ENCODE measurements at places on chromosomes 1 and 21. TPM values are rescaled to one million over a fixed set of nuclear protein-coding genes. Genes with fewer than 3 reads are reported as not detected.
A peak's percentile ranks its signal among the peaks of the same experiment; 100 is the strongest.

GREM2 gene
- 0.56 TPM for total RNA-seq

DIP2A gene
- 16.7 TPM for total RNA-seq

GPR37L1 gene
- not detected for total RNA-seq

SEC22B gene
- total RNA-seq: 20.0 TPM

EFHD2 gene
- total RNA-seq: 64.2 TPM

DNA sequence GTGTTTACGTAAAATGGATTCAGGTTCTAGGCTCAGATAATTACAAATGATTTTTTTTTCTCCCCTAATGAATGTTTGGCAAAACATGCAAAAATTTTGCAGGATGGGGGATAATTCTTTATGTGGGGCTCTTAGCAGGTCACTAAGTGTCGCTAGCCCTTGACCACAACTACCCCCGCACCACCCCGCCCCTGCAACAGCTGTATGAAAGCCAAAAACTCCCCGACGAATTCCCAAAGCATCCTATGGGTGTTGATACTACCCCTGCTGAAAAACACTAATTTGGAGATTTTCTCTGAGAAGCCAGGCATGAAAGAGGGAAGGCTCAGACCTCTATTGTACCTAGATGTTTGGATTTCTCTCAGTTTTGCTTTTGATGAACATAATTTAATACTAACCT lies 243.0 kb downstream of the TRABD2B start:
- H3K27me3 ChIP-seq: no peaks in the 10 kb centered on the region
- no peak overlapping the region for H3K27ac ChIP-seq
- H3K36me3 ChIP-seq: no peaks in the 10 kb centered on the region
- no peak overlapping the region for H3K4me3 ChIP-seq
- H3K4me1 ChIP-seq: peaks cover 10% of the 10 kb centered on the region

GRCh38 chr1:12158357-12159092 lies 8.3 kb upstream of the TNFRSF1B start:
- DNase-seq: no peak
- H3K36me3 ChIP-seq: no peaks in the 10 kb centered on the region
- no peaks in the 10 kb centered on the region for H3K27me3 ChIP-seq
- peak overlapping the region; percentile 34 for H3K27ac ChIP-seq
- no peak overlapping the region for H3K4me3 ChIP-seq

GRCh38 chr21:42469272-42469671 lies 26.8 kb downstream of the RSPH1 start:
- no peak overlapping the region for H3K27ac ChIP-seq
- H3K27me3 ChIP-seq: no peaks in the 10 kb centered on the region
- DNase-seq: no peak
- H3K4me1 ChIP-seq: peaks cover 45% of the 10 kb centered on the region

DNA sequence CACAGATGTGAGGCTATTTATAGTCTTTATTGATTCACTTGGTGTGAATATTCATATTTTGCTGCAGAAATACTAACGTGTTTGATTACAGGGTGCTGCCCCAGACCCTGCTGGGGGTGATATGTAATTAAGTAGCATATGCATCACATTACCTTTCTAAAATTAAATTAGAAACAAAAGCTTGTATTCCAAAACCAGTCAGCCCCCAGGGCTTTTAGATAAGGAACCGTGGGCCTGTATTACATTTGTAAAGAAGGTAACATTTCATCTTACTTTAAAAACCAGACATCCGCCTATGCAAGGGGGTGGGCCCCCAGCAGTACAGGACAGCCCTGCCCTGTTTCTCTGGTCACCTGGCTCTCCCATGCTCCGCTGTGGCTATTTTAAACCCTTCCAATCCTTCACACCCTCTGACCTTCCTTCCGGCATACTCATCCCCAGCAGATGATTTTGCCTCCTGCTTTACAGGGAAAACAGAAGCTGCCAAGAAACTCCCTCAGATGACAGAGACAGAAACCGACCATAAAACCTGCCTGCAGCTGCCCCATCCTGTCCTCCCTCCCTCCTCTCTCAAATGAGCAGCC lies 22.0 kb upstream of the KCNC4 start:
- no peaks in the 10 kb centered on the region for H3K27me3 ChIP-seq
- H3K4me3 ChIP-seq: no peak overlapping the region
- no peak for DNase-seq
- H3K36me3 ChIP-seq: no peaks in the 10 kb centered on the region
- no peaks in the 10 kb centered on the region for H3K4me1 ChIP-seq

DNA sequence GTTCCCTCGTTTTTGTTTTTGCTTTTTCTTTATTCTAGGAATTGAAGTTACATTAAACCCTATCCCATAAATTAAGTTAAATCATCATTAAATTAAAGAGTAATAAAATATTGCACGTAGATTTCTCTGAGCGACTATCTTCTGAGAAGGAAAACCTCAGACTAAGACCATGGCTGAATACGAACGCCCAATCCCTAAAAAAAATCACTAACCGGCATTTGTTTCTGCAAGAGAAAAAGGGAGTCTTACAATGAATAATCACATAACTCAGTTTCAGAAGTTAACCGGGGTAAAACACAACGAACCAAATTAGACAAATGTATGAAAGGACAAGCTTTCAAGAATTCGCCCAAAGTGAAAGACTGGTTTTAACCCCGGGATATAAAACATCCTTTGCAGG lies 1.3 kb downstream of the PIK3R3 start:
- no peaks in the 10 kb centered on the region for H3K36me3 ChIP-seq
- DNase-seq: no peak
- peak overlapping the region; percentile 95 for H3K27ac ChIP-seq
- peak overlapping the region; percentile 82 for H3K4me3 ChIP-seq

DNA sequence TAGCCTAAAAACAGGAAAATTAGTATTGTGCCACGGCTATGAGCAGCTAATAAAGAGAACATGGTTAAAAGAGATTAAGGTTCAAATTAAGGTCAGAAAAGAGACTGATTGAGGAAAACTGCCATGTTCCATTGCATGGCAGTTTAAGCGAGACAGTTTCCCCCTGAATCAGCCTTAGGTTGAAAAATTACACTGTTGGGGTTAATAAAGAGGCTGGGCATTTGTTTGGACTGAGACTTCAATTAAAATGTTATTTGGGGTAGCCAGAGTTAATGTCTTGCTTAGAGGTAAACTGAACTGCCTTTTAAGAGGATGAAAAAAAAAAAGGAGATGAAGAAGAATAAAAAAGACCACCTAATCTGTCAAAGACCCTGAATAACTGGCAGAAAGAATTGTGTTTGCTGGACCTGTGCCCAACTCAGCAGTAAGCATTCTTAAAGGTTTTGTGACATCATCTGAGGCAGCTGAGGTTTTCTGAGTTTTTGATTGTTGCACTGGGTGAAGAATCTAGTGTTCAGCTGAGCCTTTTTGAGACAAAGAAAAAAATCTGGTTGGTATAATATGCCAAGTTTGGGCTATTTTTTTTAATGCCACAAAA lies 17.7 kb upstream of the PROX1 start:
- H3K4me3 ChIP-seq: no peak overlapping the region
- no peaks in the 10 kb centered on the region for H3K4me1 ChIP-seq
- H3K27me3 ChIP-seq: no peaks in the 10 kb centered on the region
- H3K27ac ChIP-seq: no peak overlapping the region
- no peak for DNase-seq

GRCh38 chr21:15638856-15639549 lies 90.8 kb upstream of the USP25 start:
- no peak overlapping the region for H3K27ac ChIP-seq
- H3K27me3 ChIP-seq: no peaks in the 10 kb centered on the region
- H3K4me3 ChIP-seq: no peak overlapping the region
- H3K36me3 ChIP-seq: no peaks in the 10 kb centered on the region
- H3K4me1 ChIP-seq: peaks cover 18% of the 10 kb centered on the region

- no peak overlapping the region for H3K27ac ChIP-seq
- no peaks in the 10 kb centered on the region for H3K36me3 ChIP-seq
- no peaks in the 10 kb centered on the region for H3K4me1 ChIP-seq
- no peak overlapping the region for H3K4me3 ChIP-seq
- no peak for DNase-seq
These were observed 75.2 kb downstream of the RERE start for GRCh38 chr1:8742022-8742924.

DNA sequence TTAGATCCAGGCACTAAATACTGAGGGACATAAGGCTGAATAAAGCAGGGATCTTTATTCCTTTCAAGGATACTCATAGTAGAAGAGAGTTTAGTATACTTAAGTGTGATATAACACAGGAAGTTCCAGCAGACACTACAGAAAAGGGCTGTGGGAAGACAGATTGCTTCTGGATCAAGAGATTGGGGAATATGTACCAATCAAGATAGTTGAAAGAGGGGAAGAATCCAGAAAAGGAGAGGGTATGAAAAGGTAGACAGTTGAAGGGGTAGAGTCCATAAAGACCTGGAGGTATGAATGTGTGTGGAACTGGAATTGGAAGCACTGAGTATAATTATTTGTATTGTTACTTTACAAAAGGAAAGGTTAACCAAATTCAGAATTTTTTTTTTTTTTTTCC lies 2.4 kb downstream of the RPS6KC1 start:
- no peak overlapping the region for H3K4me3 ChIP-seq
- DNase-seq: no peak
- H3K27me3 ChIP-seq: no peaks in the 10 kb centered on the region
- H3K36me3 ChIP-seq: no peaks in the 10 kb centered on the region
- peaks cover 14% of the 10 kb centered on the region for H3K4me1 ChIP-seq

DNA sequence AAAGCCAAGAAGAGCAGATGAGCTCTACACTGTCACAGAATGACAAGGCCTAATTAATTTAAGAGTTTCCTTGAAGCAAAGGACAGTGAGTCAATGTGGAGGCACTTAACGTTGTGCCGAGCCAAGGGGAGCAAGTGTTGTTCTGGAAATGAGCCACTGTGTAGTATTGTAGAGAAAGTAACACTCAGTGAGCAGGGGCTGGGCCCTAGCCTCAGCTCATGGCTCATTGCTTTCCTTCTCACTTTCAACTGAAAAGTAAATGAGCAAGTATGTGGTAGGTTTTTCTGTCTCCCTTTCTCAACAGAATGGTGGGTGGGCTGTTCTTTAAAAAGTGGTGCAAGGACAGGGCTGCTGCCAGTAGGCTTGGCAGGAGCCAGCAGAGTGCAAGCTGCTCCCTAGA lies 11.8 kb upstream of the KIAA0040 start:
- peaks cover 22% of the 10 kb centered on the region for H3K4me1 ChIP-seq
- H3K27me3 ChIP-seq: peaks cover 43% of the 10 kb centered on the region
- no peak for DNase-seq
- H3K36me3 ChIP-seq: no peaks in the 10 kb centered on the region
- no peak overlapping the region for H3K27ac ChIP-seq

DNA sequence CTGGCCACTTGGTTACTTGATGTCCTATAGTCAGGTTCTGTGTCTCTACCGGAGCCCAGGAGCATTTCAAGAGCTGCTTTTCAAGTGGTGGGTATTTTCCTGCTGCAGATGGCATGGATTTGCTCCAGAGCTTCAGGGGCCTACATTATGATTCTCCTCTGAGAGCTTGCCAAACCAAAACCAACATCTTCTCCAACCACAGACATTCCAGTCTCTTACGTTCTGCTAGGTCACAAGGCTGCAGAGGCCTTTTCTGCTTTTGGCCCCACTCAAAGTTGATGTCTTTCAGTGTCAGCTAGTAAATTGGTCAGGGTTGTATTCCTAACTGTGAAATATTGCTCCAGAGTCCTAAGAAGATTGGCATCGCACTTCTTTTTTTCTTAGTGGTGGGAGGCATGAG lies 14.7 kb upstream of the AQP10 start:
- H3K36me3 ChIP-seq: no peaks in the 10 kb centered on the region
- no peaks in the 10 kb centered on the region for H3K27me3 ChIP-seq
- H3K4me3 ChIP-seq: no peak overlapping the region

GRCh38 chr1:214933375-214933774 lies 149.2 kb upstream of the KCNK2 start:
- no peak overlapping the region for H3K27ac ChIP-seq
- no peaks in the 10 kb centered on the region for H3K4me1 ChIP-seq
- no peak for DNase-seq
- H3K36me3 ChIP-seq: no peaks in the 10 kb centered on the region

DNA sequence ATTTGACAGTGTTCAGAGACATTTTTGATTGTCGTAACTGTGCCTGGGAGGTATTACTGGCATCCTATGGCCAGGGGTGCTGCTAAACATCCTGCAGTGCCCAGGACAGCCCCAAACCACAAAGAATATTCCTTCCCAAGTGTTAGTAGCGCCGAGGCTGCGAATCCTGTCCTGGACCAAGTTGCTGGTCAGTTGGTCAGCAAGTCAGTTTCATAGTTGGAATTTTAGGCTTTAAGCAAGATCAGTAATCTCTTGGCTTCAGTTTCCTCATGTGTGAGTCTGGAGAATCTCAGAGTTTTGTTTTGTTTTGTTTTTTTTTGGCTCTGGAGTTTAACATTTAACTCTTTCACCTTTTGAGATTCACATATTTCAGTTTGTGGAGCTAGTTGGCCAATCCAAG lies 65.0 kb downstream of the MTR start:
- no peak overlapping the region for H3K27ac ChIP-seq
- no peak for DNase-seq
- no peaks in the 10 kb centered on the region for H3K27me3 ChIP-seq

GRCh38 chr1:47584249-47584648 lies 146.4 kb downstream of the FOXD2 start:
- H3K4me3 ChIP-seq: no peak overlapping the region
- no peak for DNase-seq
- H3K27ac ChIP-seq: no peak overlapping the region
- no peaks in the 10 kb centered on the region for H3K4me1 ChIP-seq
- H3K27me3 ChIP-seq: no peaks in the 10 kb centered on the region

DNA sequence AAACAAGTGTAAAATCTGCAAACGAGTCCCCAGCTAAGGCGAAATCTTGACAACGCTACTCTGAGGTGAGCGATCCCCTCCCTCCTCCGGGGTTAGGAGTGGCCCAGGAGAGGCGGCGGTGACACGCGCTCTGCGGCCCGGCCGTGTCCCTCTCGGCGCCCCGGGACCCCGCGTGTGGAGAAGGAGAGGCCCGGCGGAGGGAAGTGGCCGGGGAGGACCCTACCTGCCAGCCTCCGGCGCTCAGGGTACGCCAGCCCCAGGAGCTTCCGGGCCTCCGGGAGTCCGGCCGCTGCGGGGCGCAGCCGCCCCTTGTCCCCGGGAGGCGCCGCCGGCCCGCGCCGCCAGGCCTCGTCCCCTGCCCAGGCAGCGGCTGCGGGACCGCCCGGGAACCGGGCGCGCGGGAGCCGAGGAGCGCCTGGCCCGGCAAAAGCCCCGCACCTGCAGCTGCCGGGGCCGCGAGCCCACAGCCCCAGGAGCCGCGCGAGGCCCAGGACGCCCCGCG lies 543 bp downstream of the ABCB10 start:
- H3K4me3 ChIP-seq: peak overlapping the region; percentile 81
- DNase-seq: no peak
- H3K27ac ChIP-seq: peak overlapping the region; percentile 96
- no peaks in the 10 kb centered on the region for H3K36me3 ChIP-seq
- peaks cover 48% of the 10 kb centered on the region for H3K4me1 ChIP-seq
- H3K27me3 ChIP-seq: no peaks in the 10 kb centered on the region

- no peak overlapping the region for H3K27ac ChIP-seq
- H3K4me1 ChIP-seq: no peaks in the 10 kb centered on the region
- H3K4me3 ChIP-seq: no peak overlapping the region
- no peaks in the 10 kb centered on the region for H3K36me3 ChIP-seq
These were observed 101.1 kb downstream of the UBIAD1 start for GRCh38 chr1:11373895-11374747.

DNA sequence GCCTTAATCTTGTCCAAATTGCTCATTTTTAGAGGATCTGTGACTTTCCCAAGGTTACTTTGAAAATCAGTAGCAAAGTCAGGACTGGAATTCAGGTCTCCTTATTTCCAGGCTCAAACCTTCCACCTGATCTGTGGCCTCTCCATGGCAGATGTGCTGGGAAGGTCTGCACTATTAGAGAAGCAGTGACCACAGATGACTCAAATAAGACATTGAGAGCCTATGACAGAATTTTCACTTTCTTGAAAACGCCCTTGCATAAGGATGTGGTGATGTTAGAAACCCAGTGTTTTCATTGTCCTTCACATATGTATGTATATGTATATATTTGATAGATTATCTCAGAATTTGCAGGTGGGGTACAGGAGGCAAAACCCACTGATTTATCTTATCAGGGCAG lies 45.3 kb downstream of the TTC39A start:
- H3K27ac ChIP-seq: no peak overlapping the region
- no peak for DNase-seq
- H3K4me1 ChIP-seq: peaks cover 7% of the 10 kb centered on the region
- H3K4me3 ChIP-seq: no peak overlapping the region
- H3K36me3 ChIP-seq: peaks cover 43% of the 10 kb centered on the region
- no peaks in the 10 kb centered on the region for H3K27me3 ChIP-seq
